Stimulated activated CD4-positive, alpha-beta T cell treated with anti-CD3 and anti-CD28 coated beads, Interleukin-1b, Interleukin-23, amount 100 ng/mL, for 24 hours (primary cell): ENCODE measurements at places on chromosomes 3 and 15.

DNA sequence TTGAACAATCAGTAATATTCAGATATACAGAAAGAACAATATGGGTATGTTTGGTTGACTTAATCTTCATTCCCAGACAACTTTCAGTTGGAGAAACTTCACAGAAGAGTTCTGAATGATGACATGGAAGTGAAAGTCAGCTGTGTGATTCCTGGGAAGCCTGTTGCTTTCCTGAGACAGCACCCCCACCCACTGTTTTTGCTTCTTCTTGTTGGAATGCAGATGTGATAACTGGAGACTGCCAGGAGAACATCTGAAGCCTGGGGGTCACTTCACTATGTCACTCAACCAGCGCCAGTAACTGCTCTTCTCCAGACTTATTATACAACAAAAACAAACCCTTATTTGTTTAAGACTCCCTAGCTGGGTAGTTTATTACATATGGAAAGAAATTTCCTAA lies 599.4 kb downstream of the ZIC1 start:
- DNase-seq = no peak

GRCh38 chr3:11022115-11022514 lies 29.6 kb downstream of the SLC6A1 start:
- DNase-seq = no peak

GRCh38 chr15:37740623-37741141 lies 193.8 kb upstream of the TMCO5A start:
- no peak for DNase-seq

- DNase-seq = no peak
Measured at GRCh38 chr3:43290956-43291355, 4.6 kb downstream of the SNRK start.

GRCh38 chr3:38116471-38117162 lies 20.3 kb downstream of the ACAA1 start:
- DNase-seq = no peak

DNA sequence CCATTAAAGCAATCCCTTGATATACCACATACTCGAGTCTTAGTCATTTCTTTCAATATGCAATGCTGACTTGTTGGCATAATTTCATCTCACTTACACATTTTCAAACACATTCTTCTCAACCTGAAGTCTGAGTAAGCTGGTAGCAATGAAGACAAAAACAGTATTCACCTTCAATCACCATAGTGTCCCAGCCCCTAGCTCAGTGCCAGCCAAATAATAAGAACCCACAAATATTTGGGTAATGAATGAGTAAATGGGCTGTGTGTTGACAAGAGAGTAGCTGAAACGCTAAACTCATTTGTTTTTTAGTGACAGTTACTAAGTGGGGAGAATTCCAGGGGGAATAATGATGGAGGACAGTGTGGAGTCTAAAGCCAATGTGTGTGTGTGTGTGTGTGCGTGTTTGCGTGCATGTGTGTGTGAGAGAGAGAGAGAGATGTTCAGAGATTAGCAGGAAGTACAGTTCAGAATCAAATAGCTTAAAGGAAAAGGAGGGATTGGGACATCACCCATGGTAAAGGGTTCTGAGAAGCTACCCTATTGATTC lies 165.7 kb downstream of the GAP43 start:
- DNase-seq = no peak
